ENCODE measurements at places on chromosomes 4 and X.

- peak; percentile 16 for DNase-seq
These were observed 29.5 kb upstream of the XIAP start for GRCh38 chrX:123830309-123830708.

DNA sequence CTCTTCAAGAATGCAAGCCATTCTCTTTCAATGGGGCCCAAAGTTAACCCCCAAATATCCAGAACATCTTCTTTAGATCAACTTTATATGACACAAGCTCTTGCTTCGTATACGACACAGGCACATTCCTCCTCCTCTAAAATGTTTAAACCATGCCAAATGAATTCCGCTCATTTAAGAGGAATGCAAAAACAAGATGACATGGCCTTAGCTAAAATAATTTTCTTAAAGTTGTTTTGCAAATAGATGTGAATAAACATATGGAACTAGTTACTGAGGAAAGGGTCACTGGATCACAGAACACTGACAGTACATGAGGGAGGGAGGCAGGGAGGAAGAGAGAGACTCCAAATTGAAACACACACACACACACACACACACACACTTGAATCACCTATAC, 97.4 kb downstream of the RASL11B start:
- no peak for DNase-seq

- DNase-seq: no peak
These were observed at the start of gene SPOCK3 for GRCh38 chr4:167234316-167234881. TSS of gene SPOCK3 (minus strand) at chr4:167234494.

- no peak for DNase-seq
These were observed 601.1 kb upstream of the HTR2C start for GRCh38 chrX:113982766-113983165.

DNA sequence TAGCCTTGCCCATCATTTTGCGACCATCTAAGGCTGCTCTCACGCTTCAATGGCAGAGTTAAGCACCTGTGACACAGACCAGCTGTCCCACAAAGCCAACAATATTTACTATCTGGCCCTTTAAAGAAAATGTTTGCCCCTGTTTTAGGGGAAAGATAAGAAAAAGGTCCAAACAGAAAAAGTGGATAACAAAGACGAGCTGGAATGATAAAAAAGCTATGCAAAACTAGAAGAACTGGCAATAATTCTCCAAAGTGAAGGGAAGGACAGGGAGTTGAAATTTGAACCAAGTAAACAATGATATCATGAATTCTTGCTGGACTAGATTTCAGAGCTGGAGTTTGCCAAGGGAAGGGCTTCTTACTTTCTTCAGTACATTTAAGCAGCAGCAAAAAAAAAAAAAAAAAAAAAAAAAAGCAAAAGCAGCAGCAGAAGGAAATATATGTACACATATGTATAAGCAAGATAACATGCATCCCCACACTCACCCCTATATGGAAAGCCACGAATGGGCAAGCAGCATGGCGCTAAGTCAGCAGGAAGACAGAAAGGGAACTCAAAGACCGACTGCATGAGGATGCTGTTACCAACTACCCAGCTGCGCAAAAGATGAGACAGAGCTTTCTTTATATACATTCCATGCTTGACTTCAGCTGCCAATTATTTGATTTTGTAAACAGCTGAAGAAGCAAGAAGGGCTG, 12.5 kb downstream of the TRAPPC2 start:
- DNase-seq: no peak

GRCh38 chrX:68699960-68700746, 52.7 kb downstream of the STARD8 start:
- DNase-seq: no peak

GRCh38 chr4:27666943-27667342, 806.3 kb downstream of the STIM2 start:
- no peak for DNase-seq

GRCh38 chr4:142697928-142698327, 148.2 kb downstream of the INPP4B start:
- DNase-seq: no peak

DNA sequence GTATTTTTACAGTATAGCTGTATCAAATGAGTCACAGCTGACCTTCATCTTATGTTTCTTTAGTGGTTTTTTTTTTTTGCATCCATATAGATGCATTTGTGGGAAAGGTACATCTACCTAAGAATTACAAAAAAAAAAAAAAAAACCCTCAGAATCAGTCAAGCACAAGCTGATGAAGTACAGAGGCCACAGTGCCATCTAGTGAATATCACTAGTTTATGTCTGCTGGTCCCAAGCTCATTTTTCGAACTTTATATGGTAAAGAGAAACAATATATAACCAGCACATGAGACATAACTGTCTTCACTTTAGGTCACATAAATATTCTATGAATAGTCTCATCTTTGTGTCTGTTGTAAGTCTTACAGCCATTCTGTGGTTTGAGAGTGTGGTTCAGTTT, 220.1 kb downstream of the DLG3 start:
- no peak for DNase-seq

GRCh38 chr4:4694296-4694772, 152.5 kb upstream of the STX18 start:
- no peak for DNase-seq

- DNase-seq: no peak
These were observed 349.7 kb downstream of the ACTRT1 start for GRCh38 chrX:127702527-127702926.

GRCh38 chrX:84487365-84488353, 14.6 kb downstream of the HDX start:
- DNase-seq: no peak

DNA sequence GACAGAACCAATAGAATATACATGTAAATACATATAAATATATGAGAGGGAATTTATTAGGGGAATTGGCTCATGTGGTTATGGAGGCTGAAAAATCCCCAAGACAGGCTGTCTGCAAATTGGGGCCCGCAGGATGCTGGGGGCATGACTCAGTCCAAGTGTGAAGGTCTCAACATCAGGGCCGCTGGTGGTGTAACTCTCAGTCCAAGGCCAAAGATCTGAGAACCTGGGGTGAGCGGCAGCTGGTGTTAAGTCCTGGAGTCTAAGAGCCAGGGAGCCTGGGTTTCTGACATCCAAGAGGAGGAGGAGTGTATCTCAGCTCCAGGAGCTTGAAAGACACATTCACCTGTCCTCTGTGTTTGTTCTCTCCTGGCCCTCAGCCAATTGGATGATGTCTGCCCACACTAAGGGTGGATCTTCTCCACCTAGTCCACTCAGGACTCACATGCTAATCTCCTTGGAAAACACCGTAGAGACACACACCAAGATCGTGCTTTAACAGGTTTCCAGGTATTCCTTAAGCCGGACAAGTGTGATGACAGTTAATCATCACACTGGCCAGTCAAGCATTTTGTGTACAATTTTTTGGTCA, 28.9 kb downstream of the TIGD2 start:
- DNase-seq: no peak

- no peak for DNase-seq
These were observed 764.1 kb downstream of the STIM2 start for GRCh38 chr4:27624749-27625148.

- no peak for DNase-seq
These were observed 14.8 kb upstream of the RASGEF1B start for GRCh38 chr4:81486502-81486901.

DNA sequence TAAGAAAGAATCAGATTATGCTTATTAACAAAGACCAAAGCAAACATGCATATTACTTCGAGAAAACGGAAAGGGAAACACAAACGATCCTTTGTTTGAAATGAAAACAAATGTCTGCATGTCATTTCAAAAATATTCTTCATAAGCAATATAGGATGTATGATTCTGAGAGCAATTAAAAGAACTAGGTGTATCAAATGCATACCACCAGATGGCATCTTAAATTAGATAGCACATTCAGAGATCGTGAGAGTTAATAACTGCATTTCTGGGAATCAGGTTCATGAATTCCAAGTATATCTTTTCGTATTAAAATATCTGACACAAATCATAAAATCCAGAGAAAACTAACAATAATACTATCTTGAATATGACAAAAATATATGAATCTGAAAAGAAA, 159.5 kb downstream of the PPP3CA start:
- DNase-seq: no peak

DNA sequence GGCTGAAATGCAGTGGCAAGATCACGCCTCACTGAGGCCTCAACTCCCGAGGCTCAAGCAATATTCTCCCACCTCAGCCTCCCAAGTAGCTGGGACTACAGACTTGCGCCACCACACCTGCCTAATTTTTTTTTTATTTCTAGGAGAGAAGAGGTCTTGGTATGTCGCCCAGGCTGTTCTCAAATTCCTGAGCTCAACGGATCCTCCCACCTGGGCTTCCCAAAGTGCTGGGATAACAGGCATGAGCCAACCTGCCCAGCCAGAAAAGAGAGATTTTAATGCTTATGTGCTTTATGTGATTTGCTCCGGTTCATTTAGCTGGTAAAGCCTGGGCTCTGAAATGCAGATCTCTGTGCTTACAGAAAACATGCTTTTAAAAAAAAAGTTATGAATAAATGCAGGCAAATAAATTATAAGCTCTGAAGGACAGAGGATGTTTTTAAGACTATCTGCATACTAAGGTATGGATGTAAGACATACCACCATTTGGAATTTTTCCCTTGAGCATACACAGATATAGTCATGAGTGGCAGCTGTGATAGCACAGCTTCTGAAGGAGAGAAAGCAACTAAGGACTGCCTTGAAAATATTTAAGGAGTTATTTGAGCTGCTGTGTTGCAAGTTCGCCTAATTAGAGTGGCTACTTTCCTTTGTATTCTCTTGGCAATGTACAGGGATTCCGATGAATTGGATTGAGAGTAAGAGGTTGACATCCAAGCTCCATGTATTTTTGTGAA, 13.8 kb downstream of the GUCY1B1 start:
- DNase-seq: no peak

DNA sequence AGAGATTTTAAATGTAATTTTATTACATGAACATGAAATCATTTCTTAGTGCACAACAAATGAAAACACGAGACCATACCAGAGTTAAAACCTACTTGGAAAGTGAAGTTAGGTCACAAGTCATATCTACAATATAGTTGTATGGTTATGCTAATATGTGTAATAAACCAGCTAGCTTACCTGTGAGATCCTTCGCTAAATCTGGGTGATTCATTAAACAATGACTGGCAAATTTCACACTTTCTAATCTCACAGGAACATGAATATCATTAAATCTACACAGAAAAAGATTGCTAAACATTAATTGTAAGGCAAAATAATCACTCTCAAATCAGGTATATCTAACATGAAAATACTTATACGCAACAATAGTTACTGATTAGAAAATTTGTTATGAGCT, 67.6 kb downstream of the PDS5A start:
- no peak for DNase-seq

DNA sequence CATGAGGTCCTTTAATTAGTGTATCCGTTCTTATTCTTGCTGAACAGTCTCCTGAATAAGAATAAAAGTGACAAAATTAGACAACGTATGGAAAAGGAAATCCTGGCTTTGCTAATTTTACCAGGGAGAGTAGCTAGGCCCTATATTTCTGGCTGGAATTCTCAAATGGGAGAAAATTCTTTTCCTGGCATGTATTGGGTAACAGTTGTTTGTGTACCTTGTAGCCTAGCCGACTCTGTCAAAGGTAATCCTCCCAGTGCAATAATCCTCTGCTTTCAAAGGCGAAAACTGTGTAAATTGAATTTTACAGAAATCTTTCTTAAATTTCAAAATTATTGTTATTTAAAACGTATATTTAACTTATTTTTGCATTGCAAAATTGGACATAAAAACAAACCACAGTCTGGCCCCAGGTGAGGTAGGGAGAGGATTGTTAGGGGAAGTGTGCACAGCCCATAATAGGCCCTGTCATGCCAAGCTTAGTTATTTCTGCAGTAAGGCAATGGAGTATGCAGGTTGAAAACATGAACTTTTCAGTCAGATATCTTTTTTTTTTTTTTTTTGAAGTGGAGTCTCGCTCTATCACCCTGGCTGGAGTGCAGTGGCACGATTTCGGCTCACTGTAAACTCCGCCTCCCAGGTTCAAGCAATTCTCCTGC, 18.9 kb upstream of the TENM3 start:
- no peak for DNase-seq

DNA sequence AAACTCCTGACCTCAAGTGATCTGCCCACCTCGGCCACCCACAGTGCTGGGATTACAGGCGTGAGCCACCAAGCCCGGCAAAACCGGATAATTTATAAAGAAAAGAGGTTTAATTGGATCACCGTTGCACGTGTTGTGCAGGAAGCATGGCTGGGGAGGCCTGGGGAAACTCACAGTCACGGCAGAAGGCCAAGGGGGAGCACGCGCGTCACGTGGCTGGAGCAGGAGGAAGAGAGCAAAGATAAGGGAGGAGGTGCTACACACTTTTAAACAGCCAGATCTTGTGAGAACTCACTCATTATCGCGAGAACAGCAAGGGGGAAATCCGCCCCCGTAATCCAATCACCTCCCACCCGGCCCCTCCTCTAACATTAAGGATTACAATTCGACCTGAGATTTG, 177.9 kb upstream of the TENM3 start:
- no peak for DNase-seq

GRCh38 chr4:150032541-150032940, 45.7 kb upstream of the DCLK2 start:
- no peak for DNase-seq

GRCh38 chrX:116239944-116240840, 69.6 kb downstream of the AGTR2 start:
- no peak for DNase-seq

GRCh38 chrX:100445593-100445992, 35.5 kb upstream of the PCDH19 start:
- DNase-seq: no peak

DNA sequence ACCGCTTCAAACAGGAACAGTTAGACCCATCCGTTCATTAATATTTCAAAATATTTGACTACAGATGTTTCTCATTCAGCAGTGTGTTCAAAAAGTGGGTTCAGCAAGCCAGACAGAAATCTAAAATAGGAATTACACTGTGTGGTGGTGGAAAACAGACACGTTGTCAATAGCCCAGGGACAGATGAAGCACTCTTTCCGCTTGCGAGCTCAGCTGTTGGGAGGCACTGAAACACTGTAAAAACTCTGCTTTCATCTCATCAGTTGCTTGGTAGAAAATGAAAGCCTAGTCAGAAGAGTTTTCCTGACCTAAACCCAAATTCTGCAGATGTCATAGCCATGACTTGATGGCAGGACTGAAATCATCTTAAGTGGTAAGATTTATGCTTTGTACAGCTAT, 38.5 kb downstream of the LRP2BP start:
- DNase-seq: no peak

Data from activated naive CD4-positive, alpha-beta T cell treated with Interleukin-2 at 50 U/mL for 16 hours (primary cell).